ENCODE measurements at places on chromosomes 4 and X.
A peak's percentile ranks its signal among the peaks of the same experiment; 100 is the strongest.

- no peak for DNase-seq
Measured at GRCh38 chr4:163764569-163764968, 270.1 kb downstream of the TMA16 start.

DNA sequence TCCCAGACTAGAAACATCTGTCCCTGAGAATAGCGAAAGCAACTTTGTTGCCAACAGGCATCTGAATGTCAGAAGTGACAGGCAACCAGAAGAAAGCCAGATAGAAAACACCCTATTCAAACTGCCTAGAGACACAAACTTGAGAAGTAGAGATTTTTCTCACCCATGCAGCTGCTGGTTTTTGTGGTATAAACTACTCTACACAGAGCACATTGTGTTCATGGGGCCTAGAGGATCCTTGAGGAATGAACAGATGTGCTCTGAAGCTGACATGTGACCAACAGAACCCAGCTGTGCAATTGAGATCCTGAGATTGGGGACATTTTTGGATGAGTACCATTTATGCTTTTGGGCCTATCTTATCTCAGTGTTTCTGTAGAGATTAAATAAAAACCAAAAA, 63.6 kb upstream of the NRK start:
- no peak for DNase-seq

DNA sequence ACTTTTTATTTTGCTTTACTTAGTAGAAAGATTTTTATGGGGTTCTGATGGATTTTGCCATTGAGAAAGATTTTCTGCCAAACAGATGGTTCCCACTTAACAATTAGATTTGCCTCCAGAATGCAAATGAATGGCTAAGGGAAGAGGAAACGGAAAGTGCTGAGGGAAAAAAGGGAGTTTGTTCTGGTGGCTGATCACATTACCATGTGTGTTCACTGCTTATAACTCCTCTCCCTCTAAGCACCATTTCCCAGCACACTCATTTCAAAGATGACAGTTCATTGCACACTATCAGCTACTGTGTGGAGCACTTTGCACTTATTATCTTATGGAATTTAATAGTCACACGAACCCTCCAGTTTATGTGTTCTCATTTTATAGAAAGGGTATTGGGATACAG, 68.0 kb upstream of the GRID2 start:
- no peak for DNase-seq

GRCh38 chr4:155271557-155271956, 63.1 kb downstream of the NPY2R start:
- no peak for DNase-seq

- no peak for DNase-seq
Measured at GRCh38 chr4:111028795-111029194, 405.9 kb upstream of the PITX2 start.

GRCh38 chr4:153523164-153523796, 57.1 kb downstream of the TMEM131L start:
- DNase-seq, result no peak

- no peak for DNase-seq
Measured at GRCh38 chr4:99190336-99190735, 28.7 kb downstream of the ADH6 start.

DNA sequence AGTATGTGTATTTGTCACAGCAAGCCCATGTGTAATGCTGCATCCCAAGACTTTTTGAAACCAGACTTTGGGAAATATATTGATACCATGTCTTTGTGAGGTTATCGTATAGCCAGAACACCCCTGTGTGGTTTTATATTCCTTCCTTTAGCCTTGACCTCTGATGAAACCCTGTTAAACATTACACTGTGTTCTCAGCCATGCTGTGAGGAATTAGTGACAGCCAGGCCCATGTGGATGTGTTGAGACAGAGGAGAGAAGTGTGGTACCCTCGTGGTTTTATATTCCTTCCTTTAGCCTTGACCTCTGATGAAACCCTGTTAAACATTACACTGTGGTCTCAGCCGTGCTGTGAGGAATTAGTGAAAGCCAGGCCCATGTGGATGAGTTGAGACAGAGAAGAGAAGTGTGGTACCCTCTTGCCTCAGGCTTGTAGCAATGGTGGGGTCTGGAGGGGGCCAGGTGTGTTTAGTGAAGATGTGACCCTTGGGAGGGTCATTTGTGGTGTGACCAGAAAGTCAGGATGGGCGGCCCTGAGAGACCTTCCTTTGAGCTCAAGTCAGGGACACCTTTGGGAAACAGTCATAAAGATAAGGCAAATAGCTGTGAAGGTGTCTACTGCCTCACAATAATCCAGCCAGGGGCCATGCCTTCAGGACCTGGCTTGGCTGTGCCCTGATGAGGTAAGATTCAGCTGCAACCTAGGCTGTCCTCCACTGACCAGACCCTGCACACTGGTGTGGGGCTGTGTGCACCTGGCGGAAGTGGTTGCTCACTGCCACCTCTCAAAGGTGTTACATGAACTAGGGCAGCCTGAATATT, 110.0 kb downstream of the IRF2 start:
- DNase-seq, result no peak

DNA sequence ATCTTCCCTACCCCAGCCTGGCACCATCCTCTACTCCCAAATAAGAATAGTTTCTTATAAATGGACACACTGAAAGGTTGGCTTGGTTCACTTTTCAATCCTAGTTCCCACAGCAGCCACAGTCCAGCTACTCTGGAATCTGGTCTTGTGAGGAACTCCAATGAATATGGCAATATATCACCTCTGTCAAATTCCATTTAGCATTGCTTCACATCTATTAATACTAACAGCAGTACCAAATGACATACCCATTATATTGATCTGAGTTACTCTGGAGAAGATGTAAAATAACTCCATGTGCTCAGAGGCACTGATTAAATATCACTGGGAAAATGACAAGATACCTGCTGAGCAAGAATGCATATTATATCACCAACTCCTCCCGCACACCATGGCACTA, 8.6 kb downstream of the OPHN1 start:
- DNase-seq, result no peak

DNA sequence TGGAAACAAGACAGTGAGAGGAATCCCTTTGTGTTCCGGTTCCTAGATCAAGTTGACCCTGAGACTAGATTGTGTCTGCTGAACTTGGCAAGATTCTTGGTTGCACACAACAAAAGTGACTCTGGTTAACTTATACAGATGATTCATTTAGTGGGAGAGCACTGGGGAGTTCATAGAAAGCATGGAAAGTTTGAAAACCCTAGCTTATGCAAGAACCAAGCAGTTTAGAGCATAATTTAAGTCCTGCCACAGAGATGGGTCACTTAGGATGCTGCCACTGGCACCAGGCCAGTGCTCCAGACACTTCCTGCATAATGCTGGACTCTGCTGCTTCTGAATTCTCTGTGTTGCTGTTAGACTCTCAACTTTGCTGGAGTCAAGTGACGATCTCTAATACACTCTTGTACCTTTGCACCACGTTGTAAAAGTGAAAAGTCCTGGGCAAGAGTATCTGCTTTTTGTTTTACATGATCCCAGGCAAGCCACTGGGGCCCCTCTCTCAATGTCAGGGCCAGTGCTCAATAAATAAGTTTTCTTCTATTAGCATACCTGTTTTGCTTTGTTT, 12.7 kb upstream of the DCUN1D4 start:
- no peak for DNase-seq

- DNase-seq, result no peak
Measured at GRCh38 chr4:135098061-135098460, 896.5 kb upstream of the PABPC4L start.

GRCh38 chr4:22077571-22077970, 129.0 kb upstream of the KCNIP4 start:
- peak; percentile 52 for DNase-seq

DNA sequence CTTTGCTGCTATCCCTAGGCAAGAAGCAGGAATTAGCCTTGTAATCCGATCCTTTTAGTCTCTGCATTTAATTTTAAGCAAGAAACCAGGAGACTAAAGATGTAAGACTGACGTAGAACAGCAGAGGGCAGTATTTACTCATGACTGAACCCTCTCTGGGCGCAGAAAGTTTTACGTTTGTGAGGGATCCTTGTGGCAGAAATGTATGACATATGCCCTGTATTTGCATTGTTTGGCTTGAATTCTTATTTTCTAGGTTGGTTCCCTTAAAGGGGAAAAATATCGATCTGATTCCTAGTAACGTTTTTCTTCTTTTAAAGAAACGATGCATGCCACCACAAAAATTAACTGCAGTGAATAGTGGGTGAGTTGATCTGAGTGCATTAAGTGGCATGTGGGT, 1.3 kb upstream of the FAT4 start:
- no peak for DNase-seq

- DNase-seq, result no peak
Measured at GRCh38 chr4:182809417-182810102, 107.6 kb downstream of the DCTD start.

DNA sequence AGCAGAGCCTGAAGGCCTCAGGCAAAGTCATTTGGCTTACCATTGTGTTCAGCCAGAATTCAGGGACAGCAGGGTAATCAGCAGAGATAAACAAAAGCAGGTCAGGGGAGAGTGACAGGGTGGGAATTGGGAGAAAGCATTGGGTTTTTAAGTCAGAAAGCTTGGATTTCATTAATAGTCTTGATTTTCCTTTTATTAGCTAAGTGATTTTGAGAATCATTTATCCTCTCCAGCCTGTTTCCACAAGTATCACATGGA, 410.1 kb downstream of the HNRNPD start:
- no peak for DNase-seq

- DNase-seq, result no peak
Measured at GRCh38 chr4:70008771-70009170, 13.0 kb downstream of the STATH start.
